HFFc6 (cell line): ENCODE measurements at places on chromosomes 12 and 14. TPM values are rescaled to one million over a fixed set of nuclear protein-coding genes. Genes with fewer than 3 reads are reported as not detected.

DNA sequence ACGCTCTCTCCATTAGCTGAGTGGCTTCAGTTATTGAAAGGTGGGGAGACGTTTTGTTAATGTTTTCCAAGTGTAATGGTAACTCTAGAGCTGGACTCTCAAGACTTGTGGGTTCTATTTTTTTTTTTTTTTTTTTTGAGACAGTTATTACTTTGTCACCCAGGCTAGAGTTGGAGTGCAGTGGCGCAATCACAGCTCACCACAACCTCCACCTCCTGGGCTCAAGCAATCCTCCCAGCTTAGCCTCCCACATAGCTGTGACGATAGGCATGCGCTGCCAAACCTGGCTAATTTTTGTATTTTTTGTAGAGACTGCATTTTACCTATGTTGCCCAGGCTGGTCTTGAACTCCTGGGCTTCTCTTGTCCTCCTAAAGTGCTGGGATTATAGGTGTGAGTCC is 26.2 kb downstream of the ATF1 start:
- DNase-seq: no peak

DNA sequence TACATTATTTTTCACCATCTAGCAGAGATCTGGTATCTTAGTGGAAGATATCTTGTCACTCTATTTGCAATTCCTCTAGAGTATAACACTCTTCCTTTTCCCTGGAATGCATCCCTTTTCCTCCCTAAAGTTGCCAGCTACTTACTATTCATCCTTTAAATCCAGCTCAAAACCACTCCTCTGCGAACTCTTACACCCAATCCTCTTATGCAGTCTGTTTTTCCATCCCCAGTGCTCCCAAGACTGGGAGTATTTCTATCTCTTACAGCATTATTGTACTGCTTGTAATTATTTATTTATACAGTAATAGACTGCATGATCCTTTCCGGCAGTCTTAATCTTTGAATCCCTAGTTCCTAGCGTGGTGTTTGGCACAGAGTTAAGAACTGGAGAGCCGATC is 2.9 kb upstream of the SRGAP1 start:
- no peak for DNase-seq

DNA sequence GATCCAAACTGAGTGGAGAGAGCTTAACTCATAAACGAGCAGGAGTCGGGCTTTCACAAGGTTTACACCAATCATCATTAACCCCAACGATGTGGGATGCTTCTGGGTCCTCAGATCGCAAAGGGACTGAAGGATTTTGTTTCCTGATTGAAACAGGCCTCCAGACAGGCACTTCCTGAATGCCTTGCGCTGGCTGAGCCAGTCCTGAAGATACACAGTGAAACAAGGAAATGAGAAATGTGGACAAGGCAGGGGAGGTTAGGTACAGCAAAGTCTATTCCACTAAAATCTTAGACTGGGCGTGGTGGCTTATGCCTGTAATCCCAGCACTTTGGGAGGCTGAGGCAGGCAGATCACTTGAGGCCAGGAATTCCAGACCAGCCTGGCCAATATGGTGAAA is 30.7 kb downstream of the RBM19 start:
- DNase-seq: no peak

The TPI1 gene
- total RNA-seq: 842 to 931 TPM (median 880 TPM) in 3 replicates

The RNASE7 gene
- not detected in 3 replicates for total RNA-seq

The TSPAN19 gene
- total RNA-seq: not detected in 2 replicates

The LRP1 gene
- 208 to 346 TPM (median 279 TPM) in 3 replicates for total RNA-seq

DNA sequence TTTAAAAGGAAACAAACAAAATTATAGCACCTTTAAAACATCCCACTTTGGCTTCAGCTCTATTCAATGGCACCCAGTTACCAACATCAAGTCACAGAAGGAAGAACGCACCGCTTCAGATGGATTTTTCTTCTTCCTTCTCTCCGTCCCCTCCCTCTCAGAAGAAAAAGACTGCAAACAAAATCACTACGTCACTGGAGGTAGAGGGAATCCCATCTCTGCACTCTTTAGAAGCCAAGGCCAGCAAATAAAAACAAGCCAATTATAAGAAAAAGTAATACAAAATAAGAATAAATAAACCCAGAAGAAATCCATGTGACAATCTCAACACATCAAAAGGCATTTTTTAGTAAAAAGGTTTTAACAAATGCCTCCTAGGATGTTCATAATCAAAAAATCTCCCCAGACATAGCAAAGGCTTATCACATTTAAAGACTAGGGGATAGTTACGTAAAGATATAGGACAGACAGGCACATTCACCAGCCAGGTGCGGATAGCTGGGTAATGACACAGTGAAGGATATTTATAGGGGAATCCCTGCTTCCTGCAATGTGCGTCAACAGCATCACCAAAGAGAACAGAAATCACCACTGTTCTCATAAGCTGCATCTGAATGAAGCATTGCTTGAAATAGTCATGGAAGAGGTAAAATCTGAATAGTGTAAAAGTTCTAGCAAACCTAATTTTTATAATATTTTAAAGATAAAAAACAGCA is 89.4 kb downstream of the R3HDM2 start:
- no peak for DNase-seq

- no peak for DNase-seq
Measured at GRCh38 chr14:69587389-69587788, 12.7 kb upstream of the CCDC177 start.
